Hippocampal formation (tissue), 2 donors: ENCODE measurements at places on chromosomes 1 and 21.

GRCh38 chr1:235758931-235759330, 107.8 kb downstream of the LYST start:
- no peak for DNase-seq

DNA sequence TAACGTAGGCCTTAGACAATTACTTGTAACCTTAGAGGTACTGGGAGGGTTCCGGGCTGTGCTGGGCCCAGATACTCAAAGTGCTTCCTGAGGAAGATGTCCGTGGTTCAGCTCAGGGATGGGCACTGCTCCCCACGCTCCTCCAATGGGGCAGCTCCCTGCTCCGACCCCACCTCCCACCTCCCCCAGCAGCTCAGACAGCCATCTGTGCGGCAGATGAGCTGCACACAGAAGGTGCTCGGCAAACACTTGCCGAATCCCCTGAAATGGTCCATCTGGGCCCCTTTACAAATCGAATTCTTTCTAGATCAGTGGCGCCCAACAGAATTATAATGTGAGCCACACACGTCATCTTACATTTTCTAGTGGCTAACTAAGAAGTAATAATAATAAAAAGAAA, 242.4 kb upstream of the RAB4A start:
- DNase-seq, result no peak

DNA sequence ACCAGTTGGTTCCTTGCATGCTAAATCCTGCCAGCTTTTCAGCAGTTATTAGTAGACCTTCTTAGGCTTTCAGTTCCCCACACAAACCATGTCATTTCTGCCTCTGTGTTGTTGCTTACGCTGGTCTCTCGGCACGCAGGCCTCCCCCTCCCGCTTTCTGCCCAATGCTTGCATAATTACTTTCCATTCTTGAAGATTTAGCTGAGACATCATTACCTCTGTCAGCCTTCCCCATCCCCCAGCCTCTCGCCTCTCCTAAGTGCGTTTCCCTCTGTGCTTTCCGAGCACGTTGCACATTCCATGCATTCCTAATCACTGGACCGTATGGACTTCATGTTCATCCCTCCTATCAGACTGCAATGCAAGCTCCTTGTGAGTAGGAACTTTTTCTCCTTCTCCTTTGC, 26.8 kb downstream of the TSHB start:
- DNase-seq, result no peak

GRCh38 chr1:101313356-101313755, 76.5 kb downstream of the S1PR1 start:
- DNase-seq, result no peak

DNA sequence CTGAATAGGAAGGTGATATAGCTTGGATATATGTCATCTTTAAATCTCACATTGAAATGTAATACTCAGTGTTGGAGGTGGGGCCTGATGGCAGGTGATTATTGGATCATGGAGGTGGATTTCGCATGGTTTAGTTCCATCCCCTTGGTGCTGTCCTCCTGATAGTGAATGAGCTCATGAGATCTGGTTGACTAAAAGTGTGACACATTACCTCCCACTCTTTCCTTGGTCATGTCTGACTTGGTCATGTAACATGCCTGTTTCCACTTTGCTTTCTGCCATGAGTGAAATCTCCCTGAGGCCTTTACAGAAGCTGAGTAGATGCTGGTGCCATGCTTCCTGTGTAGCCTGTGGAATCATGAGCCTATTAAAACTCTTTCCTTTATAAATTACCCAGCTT, 664.5 kb upstream of the NR5A2 start:
- DNase-seq, result no peak
